ENCODE measurements at places on chromosomes 6 and 20.

DNA sequence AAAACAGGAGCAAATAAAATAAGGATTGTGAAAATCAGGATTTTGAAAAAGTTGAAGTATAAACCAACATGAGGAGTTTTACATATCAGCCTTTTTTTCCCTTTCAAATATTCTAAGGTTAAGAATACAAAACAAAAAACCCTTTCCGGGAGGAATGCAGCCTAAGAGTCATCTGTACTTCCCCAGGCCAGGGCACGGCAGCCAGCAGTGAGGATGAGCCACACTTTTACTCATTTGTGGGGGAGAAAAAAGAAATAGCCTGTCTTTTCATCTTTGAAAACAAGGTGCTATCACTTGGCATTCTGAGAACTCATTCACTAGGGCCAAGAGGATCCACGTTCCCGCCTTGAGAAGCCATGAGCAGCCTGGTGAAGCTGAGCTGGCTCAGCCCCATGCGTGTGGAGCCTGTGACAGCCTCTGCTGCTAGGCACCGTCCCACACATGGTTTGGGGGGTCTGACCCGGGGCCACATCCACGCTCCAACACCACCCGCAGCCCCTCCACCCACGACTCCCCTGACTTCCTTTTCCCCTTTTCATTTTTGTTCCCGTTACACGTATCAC lies 11.2 kb downstream of the SLC22A1 start:
- DNase-seq, result no peak

GRCh38 chr20:38363004-38363747 lies 16.9 kb downstream of the LBP start:
- no peak for DNase-seq

- DNase-seq, result peak; percentile 57
These were observed 24.7 kb upstream of the CCN6 start for GRCh38 chr6:112029045-112029822.

DNA sequence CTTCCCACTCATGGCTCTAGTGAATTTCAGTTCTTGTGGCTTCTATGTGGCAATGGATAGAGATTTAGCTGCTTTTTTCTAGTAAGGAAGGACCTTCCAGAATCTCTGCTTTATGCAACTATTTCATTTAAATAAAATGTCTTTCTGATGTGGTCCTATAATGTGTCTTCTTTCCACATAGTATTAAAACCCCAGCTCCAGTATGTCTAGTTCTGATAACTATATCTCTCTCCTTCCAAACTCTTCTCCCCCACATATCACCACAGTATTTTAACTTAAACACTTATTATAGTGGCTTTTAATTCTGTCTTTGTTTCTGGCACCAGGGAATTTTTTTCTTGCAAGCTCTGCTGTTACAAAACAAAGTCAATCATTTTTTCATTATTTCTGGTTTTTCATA lies 40.6 kb upstream of the SUMO4 start:
- DNase-seq, result no peak

DNA sequence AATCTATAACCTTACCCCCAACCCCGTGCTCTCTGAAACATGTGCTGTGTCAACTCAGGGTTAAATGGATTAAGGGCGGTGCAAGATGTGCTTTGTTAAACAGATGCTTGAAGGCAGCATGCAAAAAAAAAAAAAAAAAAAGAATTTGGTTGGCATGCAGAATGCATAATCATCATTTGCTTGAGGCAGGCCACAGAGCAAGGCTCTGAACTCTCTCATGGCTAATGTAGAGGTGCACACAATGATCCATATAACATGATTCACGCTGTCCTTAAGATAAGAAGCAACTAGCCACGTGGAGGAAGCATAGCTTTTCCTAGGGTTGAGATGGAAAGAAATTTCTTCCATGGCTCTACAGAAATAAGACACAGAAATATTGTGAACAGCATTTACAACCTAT lies 27.6 kb upstream of the RPN2 start:
- DNase-seq, result no peak

- no peak for DNase-seq
These were observed 5.5 kb downstream of the DYNLT1 start for GRCh38 chr6:158639056-158639455.

DNA sequence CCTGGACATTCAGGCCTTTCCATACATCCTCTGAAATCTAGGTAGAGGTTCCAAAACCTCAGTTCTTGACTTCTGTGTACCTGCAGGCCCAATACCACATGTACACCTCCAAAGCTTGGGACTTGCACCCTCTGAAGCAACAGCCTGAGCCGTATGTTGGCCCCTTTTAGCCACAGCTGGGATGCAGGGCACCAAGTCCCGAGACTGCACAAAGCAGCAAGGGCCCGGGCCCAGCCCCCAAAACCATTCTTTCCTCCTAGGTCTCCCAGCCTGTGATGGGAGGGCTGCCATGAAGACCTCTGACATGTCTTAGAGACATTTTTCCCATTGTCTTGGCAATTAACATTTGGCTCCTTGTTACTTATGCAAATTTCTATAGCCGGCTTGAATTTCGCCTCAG lies 107.4 kb upstream of the FRMD1 start:
- no peak for DNase-seq

GRCh38 chr6:44224029-44224964 lies 902 bp downstream of the SLC29A1 start:
- no peak for DNase-seq

DNA sequence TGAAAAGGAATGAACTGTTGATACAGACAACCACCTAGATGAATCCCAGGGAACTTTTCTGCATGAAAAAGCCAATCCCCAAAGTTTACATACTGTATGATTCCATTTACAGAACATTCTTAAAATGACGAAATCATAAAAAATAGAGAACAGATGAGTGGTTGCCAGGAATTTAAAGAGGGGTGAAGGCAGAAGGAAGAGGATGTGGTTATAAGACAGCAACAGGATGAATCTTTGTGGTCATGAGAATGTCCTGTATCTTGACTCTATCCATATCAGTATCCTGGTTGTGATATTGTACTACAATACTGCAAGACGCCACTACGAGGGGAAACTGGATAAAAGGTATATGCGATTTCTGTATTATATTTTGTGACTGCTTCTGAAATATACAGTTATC lies 70.1 kb upstream of the EMILIN3 start:
- no peak for DNase-seq

GRCh38 chr20:3616250-3616649 lies 46.9 kb downstream of the GFRA4 start:
- DNase-seq, result no peak

Measured in NCI-H1694 (cell line).